ENCODE measurements at places on chromosomes 4 and X.

- H3K27me3 ChIP-seq = no peaks in the 10 kb centered on the region
- H3K36me3 ChIP-seq = no peaks in the 10 kb centered on the region
- H3K4me1 ChIP-seq = no peaks in the 10 kb centered on the region
- DNase-seq = no peak
These were observed 48.4 kb upstream of the PAK3 start for GRCh38 chrX:111047575-111047974.

GRCh38 chr4:1492651-1493539 is 86.7 kb upstream of the NKX1-1 start:
- no peaks in the 10 kb centered on the region for H3K36me3 ChIP-seq
- H3K4me1 ChIP-seq = no peaks in the 10 kb centered on the region
- no peak for DNase-seq
- no peak overlapping the region for H3K27ac ChIP-seq

GRCh38 chr4:159052315-159052714 is 50.6 kb upstream of the RAPGEF2 start:
- no peaks in the 10 kb centered on the region for H3K36me3 ChIP-seq
- no peaks in the 10 kb centered on the region for H3K4me1 ChIP-seq
- H3K27me3 ChIP-seq = no peaks in the 10 kb centered on the region
- no peak for DNase-seq

DNA sequence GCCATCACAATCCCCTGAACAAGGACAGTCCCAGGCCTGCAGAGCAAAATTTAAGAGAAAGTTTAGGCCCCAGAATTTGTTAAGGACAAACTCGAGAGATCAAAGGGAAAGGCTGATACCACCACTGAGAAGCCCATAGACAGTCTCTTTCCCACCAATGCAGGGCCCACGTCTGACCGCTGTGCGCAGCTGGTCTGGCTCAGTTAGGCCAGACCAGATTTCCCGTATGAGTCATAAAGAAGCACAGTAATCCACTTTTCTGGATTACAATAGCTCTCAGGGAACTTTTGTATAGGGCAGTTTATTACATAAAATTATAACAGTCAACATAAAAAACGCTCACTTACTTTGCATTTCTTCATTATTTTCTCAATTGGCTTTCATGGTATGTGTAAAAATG is 259.5 kb downstream of the RCHY1 start:
- no peaks in the 10 kb centered on the region for H3K27me3 ChIP-seq
- H3K27ac ChIP-seq = no peak overlapping the region
- no peaks in the 10 kb centered on the region for H3K36me3 ChIP-seq
- H3K4me1 ChIP-seq = no peaks in the 10 kb centered on the region
- no peak for DNase-seq
- H3K4me3 ChIP-seq = no peak overlapping the region

- H3K36me3 ChIP-seq = no peaks in the 10 kb centered on the region
- H3K4me1 ChIP-seq = no peaks in the 10 kb centered on the region
These were observed 490.2 kb downstream of the TLL1 start for GRCh38 chr4:166363198-166363597.

DNA sequence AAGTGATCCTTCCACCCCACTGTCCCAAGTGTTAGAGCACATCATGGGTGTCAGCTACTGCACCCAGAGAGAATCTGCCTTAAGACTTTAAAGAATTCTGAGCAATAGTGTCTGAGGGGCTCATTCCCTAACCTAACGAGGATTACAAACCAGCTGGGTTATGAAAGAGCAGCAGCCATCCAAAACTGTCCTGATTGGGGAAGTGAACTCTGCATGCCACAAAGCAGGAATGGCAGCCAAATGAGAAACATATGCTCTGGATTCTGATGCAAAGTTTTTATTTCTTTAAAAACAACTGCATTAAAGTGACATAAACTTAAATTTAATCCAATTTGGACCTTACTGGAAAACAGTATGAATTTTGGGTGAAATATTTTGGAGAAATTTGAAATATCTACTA is 103.2 kb downstream of the ANXA3 start:
- no peaks in the 10 kb centered on the region for H3K36me3 ChIP-seq
- H3K4me3 ChIP-seq = no peak overlapping the region
- no peak overlapping the region for H3K27ac ChIP-seq
- H3K27me3 ChIP-seq = no peaks in the 10 kb centered on the region

All from colonic mucosa (tissue), 4 donors.